Effector memory CD8-positive, alpha-beta T cell (primary cell): ENCODE measurements at places on chromosomes 2 and 18.

GRCh38 chr2:180747728-180748127 is 232.7 kb upstream of the UBE2E3 start:
- no peak for DNase-seq

- DNase-seq: no peak
Observed at GRCh38 chr18:10416065-10416464, 38.4 kb upstream of the APCDD1 start.

- no peak for DNase-seq
Observed at GRCh38 chr2:103179798-103180197, 418.0 kb downstream of the TMEM182 start.

- no peak for DNase-seq
Observed at GRCh38 chr2:162890690-162891311, 52.2 kb upstream of the KCNH7 start.

DNA sequence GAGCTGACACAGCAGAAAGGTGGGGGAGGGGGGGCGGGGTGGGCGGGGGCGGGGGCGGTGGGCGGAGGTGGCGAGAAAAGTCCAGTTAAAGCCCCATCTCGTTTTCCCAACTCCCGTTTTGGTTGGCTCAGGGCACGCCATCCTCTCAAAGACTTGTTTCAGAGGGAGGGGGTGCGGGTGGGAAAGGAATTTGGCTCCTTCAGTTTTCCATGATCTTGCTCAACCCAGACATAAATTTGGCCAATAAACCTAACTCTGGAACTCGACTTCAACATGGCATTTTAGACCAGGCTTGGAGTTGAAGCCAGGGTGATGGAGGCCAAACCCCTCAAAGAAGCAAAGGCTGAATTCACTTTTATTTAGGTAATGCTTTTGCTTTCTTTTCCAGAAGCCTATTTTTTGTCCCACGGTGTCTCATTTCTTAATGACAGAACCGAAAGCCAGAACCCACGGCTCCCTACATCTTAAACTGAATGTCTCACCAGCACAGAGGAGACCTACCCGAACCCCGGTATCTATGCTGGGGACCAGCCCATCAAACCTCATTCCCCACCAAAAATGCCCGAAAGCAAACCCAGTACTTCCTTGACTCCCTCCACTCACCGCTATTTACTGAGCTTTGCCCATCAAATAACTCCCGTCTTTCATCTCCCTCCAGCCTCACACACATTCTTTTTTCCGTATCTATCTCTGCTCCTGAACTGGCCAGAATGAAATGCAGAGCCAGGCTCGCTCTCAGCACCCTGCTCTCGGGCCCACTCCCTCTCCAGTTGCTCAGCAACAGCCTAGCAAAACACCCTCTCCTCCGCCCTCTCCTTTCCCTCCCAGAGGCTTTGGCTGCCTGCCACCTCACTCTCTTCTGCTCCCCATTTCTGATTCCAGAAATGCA is 4.3 kb downstream of the IGFBP5 start:
- DNase-seq: no peak

GRCh38 chr18:25771796-25772195 is 318.6 kb downstream of the SS18 start:
- DNase-seq: no peak

- no peak for DNase-seq
Observed at GRCh38 chr2:12730265-12730664, 13.5 kb downstream of the TRIB2 start.

DNA sequence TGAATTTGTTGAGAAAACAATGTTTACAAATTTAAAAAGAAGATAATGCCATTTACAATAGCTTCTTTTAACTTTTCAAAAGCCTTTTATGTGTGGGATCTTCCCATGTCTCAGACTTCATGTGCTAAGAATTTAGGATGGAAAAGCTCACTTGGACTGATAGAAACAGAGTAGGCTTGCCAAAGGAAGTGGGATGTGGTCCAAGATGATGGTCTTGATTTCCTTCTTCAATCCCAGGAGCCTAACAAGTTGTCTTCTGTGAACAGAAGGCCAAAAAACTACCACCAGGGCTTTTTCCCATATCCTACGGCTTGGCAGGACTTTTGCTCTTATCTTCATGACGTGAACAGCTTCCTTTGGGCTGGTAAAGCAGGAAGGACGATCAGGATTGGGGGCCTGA is 9.5 kb downstream of the CXCR4 start:
- DNase-seq: no peak

- DNase-seq: no peak
Observed at GRCh38 chr18:6478121-6478520, 63.4 kb upstream of the L3MBTL4 start.

DNA sequence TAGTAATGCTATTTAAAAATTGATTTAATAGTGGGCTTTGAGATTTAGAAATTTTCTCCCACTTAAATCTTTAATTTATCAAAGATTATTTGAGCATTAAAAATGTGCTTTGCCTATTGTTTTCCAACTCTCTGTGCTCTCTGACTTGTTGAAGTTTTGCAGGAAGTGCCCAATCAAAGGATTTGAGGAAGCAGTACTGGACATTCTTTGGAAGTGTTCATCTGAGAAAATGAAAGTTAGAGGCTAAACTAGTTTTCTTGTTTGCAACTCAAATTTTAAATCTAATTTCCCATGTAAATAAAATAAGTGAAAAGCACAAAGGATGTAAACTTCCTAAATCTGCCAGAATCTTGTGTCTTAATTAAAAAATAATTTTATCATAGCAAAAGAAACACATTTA is 89.1 kb downstream of the CAMKMT start:
- no peak for DNase-seq
